Vagina (tissue), 2 donors: ENCODE measurements at places on chromosomes 2 and 18.
A peak's percentile ranks its signal among the peaks of the same experiment; 100 is the strongest.

- DNase-seq: no peak
These were observed 175.2 kb downstream of the TMEM200C start for GRCh38 chr18:5720132-5720531.

DNA sequence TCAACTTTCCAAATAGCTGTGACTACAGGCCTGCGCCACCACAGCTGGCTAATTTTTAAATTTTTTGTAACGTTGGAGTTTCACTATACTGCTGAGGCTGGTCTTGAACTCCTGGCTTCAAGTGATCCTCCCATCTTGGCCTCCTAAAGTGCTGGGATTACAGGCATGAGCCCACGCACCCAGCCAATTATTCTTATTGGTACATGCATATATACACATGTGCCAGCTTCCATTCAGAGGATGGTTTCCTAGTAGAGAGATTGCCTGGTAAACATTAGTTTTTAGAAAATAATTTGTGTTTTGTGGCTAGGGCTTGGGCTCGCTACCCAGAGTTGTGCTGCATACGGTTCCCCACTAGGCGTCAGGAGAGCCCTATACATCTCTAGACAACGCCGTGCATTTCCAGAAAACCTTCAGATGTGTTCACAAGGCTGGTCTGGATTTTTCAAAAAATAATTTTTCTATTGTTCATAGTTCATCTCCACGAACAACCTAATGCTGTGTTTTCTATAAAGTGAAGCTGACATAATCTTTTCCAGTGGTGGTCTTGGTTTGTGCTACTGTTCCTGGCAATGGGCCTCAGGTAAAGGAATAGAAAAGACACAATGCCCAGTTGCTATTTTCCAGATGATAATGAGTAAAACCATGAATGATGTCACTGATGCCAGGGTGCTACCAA, 14.6 kb upstream of the AFG3L2 start:
- no peak for DNase-seq

- no peak for DNase-seq
These were observed 29.9 kb downstream of the SESTD1 start for GRCh38 chr2:179234658-179235240.

GRCh38 chr18:40292985-40293710, 1661.9 kb upstream of the PIK3C3 start:
- DNase-seq: no peak

GRCh38 chr2:134712736-134713135, 6.1 kb downstream of the TMEM163 start:
- no peak for DNase-seq

DNA sequence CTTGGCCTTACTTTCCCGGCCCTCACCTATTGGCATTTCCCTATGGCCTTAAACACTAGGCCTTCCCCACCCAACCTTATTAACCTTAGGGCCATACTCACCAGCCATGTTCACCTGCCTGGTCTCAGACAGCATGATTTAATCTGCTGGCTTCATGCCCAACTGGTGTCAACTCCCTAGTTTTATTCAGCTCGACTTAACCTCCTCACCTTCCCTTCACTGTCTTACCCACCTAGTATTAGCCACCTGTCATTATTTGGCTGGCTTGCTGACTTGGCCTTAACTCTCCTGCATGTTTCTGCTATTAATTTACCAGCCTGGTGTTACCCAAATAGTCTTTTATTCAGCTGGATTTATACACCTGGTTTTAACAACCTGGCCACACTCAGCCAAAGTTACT, 136.0 kb upstream of the ZSWIM2 start:
- DNase-seq: no peak

DNA sequence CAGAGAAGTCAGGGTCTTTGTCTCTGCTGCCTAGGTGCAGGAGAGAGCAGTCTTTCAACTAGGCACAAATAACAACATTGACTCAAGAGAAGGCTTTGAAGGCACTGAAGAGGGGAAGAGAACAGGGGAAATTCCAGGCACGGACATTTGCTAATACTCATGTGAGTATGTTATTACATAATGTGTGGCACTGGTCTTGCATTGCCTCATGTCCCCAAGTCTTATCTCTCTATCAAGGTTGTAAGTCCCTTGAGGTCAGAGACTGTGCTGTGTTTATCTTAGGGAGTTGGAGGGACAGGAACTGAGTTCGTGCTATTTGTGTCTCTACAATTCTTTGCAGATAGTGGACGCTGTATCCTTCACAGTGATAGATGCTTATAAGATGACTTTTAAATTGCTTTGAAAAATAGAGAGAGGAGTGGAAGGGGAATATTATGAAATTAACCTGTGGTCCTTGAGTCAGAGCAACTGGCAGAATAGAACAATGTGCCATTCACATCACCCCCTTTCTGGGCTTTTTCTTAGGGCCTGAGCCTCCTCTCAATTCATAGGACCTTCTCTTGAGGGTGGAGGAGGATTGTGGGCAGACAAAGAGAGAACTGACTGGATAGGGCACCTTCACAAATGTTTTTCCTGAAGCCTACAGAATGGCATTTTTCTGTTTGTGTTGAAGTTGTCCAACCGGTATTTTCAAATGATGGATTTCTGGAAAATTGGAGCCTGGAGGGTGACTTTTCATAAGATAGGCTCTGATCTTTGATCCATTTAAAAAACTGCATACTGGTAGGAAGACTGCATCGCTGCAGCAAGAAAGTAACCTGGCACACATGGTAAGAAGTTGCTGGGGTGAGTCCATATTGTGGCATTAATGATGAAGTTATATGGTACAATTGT, 96.6 kb upstream of the CXCR4 start:
- DNase-seq: no peak

- DNase-seq: no peak
These were observed 191.4 kb downstream of the NRXN1 start for GRCh38 chr2:50840341-50841124.

DNA sequence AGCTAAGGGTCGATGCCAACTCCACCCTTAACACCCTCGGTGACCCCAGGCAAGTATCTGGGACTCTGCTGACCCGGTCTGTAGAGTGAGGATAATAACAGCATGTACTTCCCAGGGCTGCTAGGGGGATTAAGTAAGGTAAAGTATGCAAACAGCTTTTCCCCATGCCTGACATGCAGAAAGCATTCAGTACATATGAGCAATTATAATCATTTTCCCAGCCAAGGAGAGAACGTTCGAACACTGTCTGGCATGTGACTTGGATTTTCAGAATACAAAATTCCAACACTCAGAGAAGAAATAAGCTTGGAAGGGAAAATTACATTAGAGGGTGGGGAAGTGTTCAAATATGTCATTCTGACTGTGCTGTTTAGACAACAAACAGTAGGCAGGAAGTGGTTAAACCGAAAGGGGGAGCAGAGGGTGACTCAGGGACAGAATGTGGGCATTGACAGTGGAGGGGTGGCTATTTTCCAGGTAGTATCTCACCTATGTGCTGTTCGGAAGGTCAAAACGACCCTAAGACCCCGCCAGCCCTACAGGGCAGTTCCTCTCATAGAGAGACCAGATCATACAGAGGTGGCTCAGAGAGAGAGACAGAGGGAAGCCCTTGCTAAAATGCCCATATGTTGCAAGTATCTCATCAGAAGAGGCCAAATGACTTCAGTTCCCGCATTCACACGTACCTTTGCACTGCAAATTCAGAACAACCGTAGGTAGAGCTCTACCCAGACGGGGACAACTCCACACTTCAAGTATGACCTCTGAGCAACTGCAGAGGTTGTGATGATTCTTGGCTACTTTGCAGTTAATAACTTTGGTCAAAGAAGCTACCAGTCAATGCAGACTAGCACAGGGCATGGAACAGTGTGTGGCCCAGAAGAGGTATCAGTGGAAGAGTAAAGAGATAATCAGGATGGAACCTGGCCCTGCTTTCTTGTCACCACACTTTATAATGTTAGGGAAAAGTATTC, 14.8 kb downstream of the ASPRV1 start:
- peak; percentile 67 for DNase-seq

DNA sequence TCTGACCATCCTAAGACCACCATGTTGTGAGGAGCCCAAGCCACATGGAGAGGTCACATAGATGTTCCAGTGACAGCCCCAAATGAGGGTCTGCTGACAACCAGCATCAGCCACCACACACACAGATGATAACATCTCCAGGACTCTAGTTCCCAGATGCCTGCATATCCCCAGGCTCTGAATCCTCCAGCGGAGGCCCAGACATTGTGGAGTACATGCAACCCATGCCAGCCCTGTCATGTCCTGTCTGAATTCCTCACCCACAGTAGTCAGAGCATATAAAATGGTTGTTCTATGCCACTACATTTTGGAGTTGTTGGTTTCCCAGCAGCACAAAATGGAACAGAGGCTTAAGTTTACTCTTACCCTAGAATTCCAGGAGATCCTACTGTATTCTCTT, 122.0 kb upstream of the SLC35G4 start:
- no peak for DNase-seq

DNA sequence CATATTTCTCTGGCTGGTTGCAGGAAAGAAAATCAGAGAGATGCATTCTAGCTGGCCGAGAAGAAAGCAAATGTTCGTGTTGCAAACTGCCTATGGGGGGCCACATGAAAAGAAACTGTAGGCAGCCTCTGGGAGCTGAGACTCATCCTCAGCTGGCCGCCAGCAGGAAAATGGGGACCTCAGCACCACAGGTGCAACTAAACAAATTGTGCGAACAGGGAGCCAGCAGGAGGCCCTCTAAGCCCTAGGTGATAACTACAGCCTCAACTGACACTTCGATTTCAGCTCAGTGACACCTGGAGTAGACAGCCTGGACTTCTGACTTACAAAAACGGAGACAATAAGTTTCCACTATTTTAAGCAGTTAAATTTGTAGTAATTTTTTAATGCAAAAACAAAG, 107.3 kb downstream of the DTNB start:
- no peak for DNase-seq

- peak; percentile 82 for DNase-seq
These were observed 156.1 kb downstream of the LDLRAD4 start for GRCh38 chr18:13374468-13375301.

DNA sequence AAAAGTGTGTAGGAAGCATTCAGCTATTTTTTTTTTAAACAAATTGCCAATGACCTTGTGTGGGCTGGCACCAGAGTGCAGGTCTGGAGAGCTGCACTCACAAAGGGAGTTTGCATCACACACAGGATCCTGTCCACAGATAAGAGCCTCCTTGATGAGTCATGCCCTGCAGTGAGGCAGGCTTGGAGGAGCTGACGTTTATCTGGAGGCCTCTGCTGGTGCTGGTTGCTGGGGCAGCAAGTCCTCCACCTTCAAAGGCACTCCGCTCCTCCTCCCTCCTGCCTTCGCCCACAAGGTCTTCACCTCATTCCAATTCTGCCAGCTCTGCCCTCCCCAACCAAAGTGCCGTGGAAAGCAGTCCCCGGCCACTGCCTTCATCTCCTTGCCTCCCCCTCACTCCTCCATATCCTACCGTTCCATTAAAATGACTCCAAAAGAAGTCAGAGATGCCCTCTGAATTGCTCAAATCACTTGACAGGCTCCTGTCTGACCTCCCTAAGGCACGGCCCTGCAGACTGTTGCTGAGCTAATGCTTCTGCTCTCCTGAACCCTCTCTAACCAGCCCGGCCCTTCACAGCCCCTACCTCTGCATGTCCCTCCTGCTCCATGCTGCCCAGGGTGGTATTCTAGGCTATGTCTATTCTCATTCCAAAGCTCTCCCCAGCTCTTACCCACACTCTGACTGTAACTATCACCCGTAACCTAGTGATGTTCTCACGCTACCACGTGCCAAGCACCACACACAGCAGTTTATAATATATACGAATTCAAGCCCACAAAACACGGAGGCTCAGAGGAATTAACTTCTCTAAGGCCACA, 30.9 kb downstream of the LONRF2 start:
- no peak for DNase-seq

DNA sequence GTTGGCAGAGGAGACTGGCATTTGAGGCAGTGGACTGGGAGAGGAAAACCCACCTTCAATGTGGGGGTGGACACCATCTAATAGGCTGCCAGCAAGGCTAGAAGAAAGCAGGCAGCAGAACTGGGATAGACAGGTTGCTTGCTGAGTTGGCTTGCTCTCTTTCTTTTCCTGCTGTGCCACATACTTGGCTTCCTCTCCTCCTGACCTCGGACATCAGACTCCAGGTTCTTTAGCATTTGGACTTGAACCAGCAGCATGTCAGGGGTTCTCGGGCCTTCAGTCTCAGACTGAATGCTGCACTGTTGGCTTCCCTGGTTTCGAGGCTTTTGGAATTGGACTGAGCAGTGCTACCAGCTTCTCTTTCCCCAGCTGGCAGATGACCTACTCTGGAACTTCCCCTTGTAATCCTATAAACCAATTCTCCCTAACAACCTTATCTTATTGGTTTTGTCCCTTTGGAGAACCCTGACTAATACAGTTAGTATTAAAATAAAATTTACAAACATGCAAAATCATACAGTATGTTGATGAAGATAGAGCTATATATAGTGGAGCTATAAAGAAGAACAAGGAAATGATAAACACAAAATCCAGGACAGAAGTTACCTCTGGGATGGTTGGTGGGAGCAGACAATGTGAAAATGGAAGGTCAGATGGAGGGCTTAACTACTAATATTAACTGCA, 15.9 kb downstream of the DSEL start:
- DNase-seq: no peak

DNA sequence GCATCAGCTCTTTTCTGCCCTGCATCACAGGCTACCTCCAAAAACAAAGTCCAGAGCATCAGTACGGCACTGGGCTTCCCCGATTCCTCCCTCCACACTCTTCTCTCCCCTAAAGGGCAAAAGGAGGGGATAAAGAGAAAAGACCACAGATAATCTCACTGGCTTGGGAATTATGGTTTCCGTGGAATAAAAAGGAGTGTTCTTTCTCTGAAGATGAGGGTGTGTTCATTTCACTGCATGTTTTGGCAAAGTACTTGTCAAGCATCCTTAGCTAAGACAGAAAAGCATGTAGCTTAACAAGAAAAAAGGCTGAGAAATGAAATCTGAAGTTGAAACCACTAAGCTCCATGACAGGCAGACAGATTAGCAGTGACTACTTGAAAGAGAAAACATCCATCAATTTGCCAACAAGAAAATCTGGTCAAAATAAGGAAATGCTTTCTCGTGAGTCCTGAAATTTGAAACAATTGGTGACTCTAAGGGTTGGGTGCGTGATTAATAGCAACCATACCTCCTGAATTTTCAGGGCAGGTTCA, 20.6 kb upstream of the DSG3 start:
- no peak for DNase-seq
